ENCODE measurements at places on chromosomes 4 and X. TPM values are rescaled to one million over a fixed set of nuclear protein-coding genes. Genes with fewer than 3 reads are reported as not detected.

Gene F8
- total RNA-seq = 63.0 TPM

Gene CSAG2
- total RNA-seq = not detected

Gene GAGE2A
- not detected for total RNA-seq

Gene GRPEL1
- total RNA-seq = 29.8 TPM

Gene FGF5
- total RNA-seq = not detected

Gene XAGE2
- total RNA-seq = not detected

Gene SLC30A9
- 127 TPM for total RNA-seq

Gene RAB41
- total RNA-seq = not detected

Gene CT47B1
- not detected for total RNA-seq

Gene PSMD10
- 89.9 TPM for total RNA-seq

Gene EPGN
- total RNA-seq = 0.26 TPM

Gene PLAC1
- total RNA-seq = not detected

All from uterus (tissue), 4 donors.